SW 1271 (cell line): ENCODE measurements at places on chromosomes 2 and 18.

- DNase-seq: no peak
These were observed 108.4 kb downstream of the MEIS1 start for GRCh38 chr2:66543257-66543767.

DNA sequence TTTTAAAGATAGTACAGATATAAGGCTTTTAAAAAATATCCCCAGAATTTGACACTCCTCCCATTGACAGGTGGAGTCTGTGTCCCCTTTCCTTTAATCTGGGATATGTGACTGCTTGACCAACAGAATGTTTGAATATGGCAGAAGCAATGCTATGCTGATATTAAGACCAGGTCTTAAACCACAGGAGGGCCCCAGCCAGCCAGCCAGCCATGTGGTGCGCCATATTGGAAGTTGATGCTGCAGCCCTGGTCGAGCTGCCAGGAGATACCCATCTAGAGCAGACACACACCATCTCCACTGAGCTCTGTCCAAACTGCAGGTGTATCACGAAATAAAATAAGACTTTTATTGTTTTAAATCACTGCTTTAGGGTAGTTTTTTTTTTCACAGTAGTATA, 122.3 kb upstream of the CAB39 start:
- DNase-seq: no peak

- no peak for DNase-seq
These were observed 95.9 kb upstream of the MSH2 start for GRCh38 chr2:47307066-47307465.

DNA sequence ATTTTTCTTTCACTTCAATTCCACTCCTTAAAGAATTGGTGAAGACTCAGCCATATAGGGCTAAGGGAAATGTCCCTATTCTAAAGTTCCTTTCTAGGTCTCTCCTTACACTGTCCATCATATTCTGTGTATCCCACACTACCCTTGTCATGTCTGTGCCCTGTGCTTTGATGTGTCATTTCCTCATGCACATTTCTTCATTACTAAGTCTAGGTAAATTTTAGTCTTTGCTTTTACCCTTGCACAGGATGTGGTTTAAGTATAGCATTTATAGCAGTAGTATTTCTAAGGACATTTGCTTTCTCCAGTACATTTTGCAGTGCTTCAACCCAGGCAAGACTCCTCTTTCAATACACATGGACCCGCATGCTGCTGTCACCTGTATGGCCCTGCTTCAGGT, 221.5 kb upstream of the ACVR2A start:
- no peak for DNase-seq

DNA sequence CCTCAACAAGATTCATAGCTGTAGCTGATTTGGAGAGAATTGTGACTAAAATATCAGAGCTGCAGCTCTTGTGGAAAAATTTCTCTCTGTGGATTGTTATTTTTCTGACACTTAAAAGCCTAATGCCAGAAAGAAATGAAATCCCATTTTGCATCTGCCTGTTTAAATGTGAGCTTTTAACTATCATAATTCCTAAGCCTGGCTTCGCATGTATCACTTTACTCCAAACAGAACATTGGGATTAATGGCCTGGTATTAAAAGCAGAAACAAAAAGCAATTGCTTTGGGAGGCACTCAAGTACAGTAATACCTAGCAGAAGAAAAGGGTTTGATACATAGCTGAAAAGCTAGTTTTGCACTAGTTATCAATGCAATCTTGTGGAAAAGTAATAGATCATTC, 164.2 kb upstream of the FSHR start:
- DNase-seq: no peak

DNA sequence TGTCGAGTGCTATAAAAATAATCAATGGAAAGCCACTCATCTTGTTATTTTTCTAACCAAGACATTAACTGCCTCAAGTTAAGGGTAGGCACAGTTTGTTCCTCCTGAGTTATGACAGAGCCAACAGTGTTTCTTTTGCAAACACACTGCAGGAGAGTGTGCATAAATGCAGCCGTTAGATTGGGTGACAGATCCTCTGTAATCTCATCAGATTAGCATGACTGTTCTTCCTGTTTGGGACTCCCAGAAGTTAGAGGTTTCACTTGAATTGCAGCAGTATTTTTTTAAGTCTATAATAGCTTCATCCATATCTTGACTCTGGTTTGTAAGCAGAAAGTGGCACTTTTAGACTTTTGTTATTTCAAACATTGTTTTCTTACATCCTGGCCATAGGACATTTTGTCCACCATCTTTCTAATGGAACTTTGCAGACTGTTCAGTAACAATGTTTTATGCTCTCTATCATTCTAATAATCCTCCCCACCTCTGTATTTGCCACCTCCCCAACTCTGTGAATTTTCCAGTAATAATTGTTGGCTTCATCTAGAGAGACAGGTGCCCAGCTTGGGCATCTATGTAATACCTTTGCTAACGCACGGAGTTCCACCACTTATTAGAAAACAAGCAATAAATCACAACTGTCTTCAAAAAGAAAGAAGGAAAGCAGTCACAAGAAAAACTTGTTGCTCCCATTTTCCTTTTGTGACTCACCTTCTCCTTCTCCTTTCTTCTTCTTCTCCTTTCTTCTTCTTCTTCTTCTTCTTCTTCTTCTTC, 560.0 kb downstream of the ADCYAP1 start:
- DNase-seq: no peak

- no peak for DNase-seq
These were observed 228.0 kb downstream of the CYP26B1 start for GRCh38 chr2:71919708-71920107.

- no peak for DNase-seq
These were observed 254.3 kb downstream of the ACKR3 start for GRCh38 chr2:236823963-236824362.

DNA sequence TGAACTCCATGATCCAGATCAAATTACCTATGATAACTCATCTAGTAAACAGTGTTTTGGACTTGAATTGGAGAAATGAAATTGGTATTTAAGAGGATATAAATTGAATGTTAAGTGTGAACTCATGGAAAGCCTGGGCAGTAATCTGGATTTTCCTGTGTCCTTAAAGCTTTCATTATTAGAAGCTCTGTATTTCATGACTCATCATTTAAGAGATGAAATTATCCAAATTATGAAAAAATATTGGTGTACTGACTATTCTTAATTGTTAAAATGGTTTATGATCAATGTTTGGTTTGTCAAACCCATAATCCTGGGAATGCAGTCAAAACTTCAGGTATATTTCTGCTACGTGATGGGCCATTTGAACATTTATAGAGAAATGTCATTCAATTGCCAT, 332.2 kb upstream of the ST6GAL2 start:
- DNase-seq: no peak

GRCh38 chr2:169362894-169363559, 693 bp upstream of the LRP2 start:
- DNase-seq: no peak

DNA sequence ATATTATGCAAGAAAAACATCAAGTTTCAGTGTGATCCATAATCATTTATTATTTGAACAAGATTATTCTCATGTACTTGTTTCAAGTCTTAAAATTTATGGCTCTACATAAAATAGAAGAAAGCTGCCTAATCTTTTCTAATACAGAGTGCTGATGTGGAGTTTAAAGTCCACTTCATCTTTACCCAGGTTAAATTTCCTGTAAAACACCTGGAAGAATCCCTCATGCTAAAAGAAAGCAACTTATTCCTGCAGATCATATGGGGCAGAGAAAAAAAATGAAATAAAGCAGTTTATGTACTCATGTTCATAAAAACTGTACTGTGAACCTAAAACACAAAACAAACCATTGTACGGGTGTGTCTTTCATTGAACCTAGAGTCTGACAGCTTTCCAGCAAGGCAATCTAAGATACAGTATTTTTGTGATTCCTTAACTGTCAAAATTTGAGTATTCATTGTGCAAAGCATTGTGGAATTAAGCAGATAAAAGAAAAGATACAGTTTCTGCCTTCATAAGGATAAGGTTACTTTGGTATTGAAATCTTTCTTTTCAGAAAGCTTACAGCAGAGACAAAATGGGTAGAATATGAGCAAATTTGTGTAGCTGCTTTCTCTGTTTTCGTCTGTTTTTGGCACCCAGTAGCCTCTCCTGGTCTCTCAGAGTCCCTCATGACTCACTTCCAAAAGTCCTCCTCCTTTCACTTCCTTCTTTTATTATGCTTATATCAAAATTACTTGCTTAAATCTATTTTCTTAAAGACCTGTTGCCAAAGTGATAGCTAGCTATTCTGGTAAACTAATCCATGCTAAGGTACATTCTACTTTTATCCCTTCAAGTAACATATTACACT, 26.9 kb upstream of the GLS start:
- DNase-seq: no peak

DNA sequence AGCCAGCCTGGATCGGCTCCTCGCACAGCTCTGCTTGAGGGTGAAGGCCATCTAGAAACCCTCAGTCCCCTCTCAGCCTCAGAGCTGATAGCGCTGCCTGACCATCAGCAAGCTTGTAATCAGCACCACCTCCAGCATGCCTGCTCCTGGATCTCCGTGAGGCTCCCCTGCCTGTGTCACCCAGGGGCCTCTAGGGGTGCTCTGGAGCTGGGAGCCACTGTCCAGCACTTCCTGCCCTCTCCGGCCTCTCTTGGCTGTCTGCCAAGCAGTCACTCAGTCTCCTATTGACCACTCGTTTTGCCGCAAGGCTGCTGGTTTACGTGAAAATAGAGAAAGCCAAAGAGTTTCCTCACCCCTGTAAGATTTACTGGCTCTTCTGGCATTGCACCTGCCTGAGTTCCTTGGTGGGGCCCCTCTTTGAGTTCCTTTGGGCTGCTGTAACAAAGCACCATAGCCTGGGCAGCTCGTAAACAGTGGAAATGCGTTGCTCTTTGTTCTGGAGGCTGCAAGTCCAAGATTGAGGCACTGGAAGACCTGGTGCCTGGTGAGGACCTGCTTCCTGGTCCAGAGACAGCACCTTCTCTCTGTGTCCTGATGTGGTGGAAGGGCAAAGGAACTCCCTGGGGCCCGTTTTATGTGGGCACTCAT, 17.9 kb downstream of the CAPN10 start:
- DNase-seq: no peak

DNA sequence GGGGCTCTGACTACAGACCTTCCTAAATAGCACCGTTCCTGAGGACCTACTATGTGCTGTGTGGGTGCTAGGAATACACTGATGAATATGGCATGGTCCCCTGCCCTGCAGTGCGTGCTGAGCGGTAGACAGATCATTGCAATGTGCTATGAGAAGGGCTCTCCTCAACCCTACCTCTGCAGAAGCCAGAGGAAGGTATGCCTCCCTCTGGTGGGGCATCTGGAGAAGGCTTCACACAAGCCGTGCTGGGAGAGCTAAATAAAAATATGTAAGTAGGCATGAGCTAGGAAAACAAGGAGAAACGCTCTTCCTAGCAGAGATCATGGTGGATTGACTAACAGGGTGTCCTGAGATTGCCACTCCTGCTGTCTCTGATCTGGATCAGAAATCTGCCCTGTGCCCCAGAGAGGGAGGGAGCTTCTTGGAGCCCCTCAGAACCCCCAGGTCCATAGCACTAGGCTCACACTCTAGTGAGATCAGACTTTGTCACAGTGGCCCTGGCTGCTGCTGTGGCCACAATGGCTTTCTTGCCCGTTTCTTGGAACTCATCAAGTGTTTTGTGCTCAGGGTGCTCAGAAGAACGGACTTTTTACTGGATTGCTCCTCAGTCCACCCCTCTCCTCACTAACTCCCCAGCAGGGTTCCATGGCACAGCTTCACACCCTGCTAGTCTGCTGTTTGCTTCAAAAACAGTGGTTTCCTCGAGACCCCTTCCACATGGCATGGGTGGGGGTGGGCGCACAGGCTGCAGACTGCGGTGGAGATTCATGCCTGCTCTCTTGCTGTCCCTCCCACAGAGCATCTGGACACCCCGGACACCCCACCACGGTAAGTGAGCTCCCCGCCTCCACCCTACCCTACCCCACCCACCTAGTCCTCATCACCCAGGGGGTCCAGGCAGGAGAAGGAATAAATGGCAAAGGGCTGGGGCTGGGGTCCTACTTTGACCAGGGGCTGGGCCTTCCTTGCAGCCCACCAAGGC, 14.2 kb downstream of the SIGLEC15 start:
- no peak for DNase-seq

- DNase-seq: no peak
These were observed 38.1 kb downstream of the TMEM87B start for GRCh38 chr2:112093216-112093615.

DNA sequence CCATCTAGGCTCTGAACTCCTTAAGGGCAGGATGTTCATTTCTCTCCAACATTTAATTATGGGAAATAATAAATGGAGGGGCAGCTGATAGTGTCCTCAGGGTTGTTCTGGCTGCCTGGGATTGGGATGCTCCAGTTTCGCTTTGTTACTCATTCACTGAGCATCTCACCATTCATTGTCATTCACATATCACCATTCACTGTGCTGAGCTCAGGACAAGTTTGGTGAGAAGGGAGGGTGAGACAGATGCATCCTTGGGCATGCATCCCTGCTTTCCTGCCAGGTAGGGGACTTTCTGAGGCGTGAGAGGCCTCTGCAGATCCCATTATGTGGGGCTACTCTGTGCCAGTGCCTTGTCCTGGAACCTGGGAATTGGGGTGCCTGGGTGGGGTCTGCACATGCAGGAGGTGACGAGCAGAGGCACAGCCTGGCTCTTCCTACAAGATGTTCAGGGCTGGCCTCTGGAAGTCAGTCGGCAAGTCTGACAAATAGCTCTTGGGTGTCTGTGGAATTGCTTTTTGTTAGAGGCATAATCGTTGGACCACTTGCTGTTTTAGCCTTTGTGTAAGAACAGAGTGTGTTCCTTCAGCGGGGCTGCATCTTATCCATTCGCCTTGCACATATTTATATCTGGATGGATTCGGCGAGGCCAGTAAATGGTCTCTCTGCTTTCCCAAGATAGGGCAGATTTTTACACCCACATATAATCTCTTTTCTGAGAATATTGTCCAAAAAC, 323.2 kb upstream of the THSD7B start:
- no peak for DNase-seq

GRCh38 chr18:38807915-38808314, 1242.3 kb upstream of the CELF4 start:
- DNase-seq: no peak
